ENCODE measurements at places on chromosomes 4 and X.
A peak's percentile ranks its signal among the peaks of the same experiment; 100 is the strongest.

- DNase-seq = no peak
These were observed 82.3 kb downstream of the ARHGAP24 start for GRCh38 chr4:85557016-85557901.

GRCh38 chr4:141058591-141059512 is 74.4 kb downstream of the RNF150 start:
- DNase-seq = peak; percentile 21

GRCh38 chr4:67275179-67275750 is 270.0 kb downstream of the CENPC start:
- DNase-seq = no peak

DNA sequence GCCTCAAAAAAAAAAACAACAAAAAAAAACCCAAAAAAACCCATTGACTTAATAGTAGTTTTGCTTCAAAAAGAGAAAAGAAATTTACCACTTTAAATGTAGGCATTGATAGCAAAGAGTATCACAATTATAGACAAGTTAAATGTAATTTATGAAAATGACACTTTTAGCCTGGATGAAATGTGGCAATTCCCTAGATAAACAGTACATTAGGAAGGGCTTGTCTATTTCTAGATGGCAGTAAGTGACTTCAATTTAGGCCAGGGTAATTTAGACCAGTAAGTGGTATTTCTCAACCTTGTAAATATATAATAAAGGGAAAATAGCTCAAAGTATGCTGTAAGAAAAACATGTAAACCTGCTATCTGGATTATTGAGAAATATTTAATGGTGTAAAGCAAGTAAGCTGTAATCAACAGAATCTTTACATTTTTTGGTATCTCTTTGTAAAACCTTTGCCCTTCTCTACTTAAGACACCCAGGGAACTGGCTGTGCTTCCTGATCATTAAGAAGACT is 103.7 kb upstream of the RAPGEF2 start:
- no peak for DNase-seq

DNA sequence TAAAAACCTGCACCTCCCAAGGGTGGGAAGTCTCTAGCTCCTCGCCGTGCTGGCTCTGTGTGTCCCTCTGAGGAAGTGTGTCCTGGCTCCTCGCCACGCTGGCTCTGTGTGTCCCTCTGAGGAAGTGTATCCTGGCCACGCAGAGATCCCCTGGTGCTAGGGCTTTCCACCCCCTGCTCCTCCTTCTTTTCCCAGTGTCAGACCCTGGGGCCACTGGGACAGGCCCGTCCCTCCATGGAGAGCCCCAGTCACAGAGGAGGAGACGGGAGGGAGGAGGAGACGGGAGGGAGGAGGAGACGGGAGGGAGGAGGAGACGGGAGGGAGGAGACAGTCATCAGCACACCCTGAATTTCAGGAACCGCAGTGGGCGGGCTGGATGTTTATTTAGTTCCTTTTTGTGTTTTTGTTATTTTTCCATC is 53.8 kb upstream of the HGFAC start:
- DNase-seq = peak; percentile 78

DNA sequence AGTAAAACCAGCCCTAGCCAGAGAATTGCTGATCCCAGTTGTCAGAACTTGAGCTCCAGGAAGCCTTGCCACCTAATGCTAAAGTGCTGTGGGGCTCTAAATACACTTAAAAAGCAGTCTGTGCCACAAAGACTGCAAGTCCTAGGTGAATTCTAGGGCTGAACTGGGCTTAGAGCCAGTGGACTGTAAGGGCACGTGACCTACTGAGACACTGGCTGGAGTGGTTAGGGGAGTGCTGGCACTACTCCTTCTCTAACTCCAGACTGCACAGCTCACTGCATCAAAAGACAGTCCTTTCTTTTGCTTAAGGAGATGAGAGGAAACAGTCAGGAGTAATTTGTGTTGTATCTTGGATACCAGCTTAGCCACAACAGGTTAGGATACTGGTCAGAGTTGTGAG is 1240.2 kb downstream of the FAM133A start:
- no peak for DNase-seq

GRCh38 chr4:61571761-61572559 is 371.8 kb downstream of the ADGRL3 start:
- DNase-seq = no peak
